ENCODE measurements at places on chromosomes 16 and 17.

GRCh38 chr17:35865412-35866340 lies 3.0 kb downstream of the HEATR9 start:
- DNase-seq: no peak

DNA sequence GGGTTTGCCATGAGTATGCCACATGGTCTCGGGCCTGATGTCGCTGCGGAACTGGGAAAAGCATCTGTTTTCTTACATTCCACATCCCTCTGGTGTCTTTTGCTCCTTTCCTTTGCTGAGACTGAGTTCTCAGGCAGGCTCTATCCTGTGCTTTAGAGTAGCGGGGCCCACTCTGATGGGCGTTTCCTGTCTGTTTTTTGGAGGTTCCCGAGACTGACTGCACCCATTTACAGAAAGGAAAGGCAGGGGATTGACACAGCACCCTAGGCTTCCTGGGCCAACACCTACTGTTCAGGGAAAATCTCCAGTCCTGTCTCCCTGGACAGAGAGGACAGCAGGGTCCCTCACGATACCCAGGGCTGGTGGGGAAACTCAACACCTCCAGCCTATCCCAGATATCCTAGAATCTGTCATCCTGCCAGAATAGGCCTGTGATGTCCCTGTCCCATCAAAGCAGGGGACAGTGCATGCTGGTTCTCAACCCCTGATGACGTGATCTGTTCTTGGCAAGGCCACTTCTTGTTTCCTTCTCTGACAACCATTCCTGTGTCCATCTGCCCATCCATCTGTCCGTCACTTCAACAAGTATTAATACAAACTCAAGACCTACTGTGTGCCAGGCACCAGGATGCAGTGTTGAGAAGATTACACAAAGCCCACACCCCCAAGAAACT lies 42.2 kb downstream of the ACTG1 start:
- DNase-seq: no peak

GRCh38 chr16:88297178-88297720 lies 85.5 kb upstream of the ZNF469 start:
- no peak for DNase-seq

DNA sequence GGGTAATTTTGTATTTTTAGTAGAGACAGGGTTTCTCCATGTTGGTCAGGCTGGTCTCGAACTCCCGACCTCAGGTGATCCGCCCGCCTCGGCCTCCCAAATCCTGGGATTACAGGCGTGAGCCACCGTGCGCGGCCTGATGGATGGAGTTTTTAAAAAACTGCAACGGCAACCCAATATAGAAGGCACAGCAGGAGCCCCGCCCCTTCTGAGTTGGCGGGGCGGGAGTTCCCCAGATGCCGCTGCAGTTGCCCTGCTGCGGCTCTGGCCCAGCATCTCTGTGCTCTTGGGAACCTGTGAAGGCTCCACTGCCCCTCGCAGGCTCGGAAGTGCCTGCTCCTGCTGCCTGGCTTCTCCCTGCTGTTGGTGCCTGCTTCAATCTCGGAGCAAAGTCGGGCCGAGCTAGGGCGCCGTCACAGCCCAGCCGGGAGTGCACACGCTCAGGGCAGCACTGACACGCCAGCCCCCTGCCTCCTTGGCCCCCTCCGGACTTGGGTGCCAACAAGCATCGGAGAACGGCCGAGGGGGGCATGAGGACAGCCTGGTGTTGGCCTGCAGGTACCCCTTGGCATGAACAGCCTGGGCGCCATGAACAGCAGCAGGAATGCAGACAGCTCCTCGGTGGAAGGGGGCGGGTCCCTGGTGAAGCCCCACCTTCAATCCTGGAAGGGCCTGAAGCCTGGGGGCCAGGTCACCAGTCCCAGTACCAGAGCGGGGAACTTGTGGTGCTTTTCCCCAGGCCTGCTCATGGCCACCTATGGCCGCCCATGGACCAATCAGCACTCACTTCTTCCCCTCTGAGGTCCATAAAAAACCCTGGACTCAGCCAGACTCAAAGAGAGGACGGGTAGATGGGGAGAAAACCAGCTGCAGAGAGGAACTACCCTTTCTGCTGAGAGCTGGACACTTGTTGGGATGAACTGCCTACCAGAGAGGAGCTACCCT lies 2.3 kb upstream of the NT5M start:
- peak; percentile 29 for DNase-seq

- no peak for DNase-seq
Measured at GRCh38 chr17:12632785-12633184, 32.9 kb upstream of the MYOCD start.

GRCh38 chr16:15907863-15908478 lies 19.6 kb upstream of the CEP20 start:
- DNase-seq: peak; percentile 7

DNA sequence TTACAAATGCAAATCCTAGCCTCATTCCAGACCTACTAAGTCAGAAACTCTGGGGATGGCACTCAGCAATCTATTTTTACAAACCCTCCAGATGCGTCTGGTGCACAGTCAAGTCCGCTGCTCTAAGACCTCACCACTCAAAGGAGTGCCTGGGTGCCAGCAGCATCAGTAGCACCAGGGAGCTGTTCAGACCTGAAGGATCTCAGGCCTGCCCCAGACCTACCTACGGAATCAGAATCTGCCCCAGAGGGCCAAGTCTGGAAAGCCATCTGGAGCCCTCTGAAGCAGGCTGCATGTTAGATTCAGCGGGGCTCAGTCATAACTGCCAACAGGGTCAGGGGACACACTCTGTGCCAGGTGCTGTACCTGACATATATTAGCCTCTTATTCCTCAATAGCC lies 17.6 kb downstream of the MEOX1 start:
- no peak for DNase-seq

DNA sequence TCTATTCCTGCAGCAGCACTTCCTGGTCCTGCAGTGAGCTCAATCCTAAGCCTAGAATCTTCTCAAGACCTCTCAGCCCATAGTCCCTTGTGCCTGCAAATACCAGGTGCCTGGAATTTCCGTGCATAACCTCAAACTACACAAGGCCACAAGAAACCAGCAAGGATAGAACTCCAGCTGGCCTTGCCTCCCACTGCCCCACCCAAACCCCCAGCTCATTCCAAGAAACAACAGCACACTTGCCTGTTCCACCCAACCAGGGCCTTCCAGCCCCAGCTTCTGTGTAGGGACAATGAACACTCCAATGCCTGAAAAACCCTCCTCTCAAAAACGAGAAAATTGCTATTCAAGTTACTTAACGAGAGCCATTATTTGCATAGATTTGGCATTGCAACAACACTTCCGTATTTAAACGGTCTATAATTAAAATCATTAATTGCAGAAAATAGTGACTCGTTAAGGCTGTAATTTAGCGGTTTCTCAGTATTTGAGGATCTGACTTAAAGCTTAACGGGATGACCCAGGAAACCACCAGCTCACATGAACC lies 147.0 kb downstream of the C16orf78 start:
- no peak for DNase-seq

- no peak for DNase-seq
Measured at GRCh38 chr17:66557886-66558285, 255.5 kb downstream of the PRKCA start.

- DNase-seq: no peak
Measured at GRCh38 chr16:68506331-68507053, 32.6 kb upstream of the ZFP90 start.

DNA sequence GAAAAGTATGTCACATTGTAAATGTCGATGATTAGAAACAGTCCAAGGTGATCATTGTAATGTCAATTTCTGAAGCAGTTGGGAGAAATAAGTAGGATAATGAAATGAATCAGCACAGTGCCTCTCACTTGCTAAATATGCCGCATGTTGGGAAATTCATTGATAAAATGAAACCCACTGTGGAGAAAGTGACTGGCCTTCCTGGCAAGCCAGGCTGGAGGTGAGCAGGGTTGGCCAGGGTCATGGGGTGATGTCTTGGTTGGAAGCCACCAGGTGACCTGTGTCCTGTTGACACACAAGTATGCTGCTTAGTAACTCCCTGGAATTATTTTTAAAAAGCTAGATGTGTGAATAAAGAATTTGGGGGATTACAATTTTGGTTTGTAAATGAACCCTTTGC lies 14.9 kb upstream of the WNT9B start:
- no peak for DNase-seq

DNA sequence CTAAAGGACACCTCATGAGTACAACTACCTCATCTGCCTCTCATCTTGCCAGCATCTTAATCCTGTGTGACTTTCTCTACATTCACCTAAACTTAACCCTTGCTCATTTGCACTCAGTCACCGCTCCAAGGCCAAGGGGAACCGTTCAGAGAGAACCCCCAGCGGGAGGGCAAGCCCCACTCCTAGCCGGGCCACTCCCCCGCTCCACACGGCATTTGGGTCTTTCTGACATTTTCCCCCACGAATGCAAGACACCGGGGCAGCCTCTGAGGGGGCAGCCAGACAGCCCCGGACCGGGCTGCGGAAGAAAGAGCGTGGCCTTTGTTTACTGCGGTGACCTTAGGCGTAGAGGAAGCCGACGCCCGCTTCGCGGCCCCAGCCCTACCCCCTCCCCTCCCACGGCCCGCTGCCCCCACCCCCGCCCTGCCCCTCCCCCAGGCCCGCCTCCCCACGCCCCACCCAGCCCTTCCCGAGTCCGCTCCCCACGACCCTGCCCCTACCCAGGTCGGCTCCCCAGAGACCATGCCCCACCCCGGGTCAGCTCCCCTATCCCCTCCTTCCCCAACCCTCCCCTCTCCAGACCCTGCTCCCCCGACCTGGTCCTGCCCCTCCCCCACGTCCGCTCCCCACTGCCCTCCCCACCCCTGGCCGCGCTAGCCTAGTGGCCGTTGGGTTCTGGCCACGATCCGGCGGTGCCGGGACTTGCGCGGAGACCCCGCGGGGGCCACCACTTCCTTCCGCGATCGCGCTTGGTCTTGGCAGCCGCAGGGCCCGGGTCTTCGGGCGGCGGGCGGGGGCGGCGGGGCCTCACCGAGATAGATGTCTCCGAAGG lies 789 bp downstream of the CSNK1D start:
- peak; percentile 35 for DNase-seq

GRCh38 chr16:11205754-11206581 lies 50.0 kb downstream of the SOCS1 start:
- DNase-seq: no peak

Measured in effector memory CD8-positive, alpha-beta T cell (primary cell).